ENCODE measurements at places on chromosomes 5 and 9.

GRCh38 chr5:99320436-99320835, 391.6 kb upstream of the CHD1 start:
- no peak overlapping the region for H3K27ac ChIP-seq
- peak; percentile 0 for DNase-seq
- H3K4me1 ChIP-seq, result no peaks in the 10 kb centered on the region
- H3K27me3 ChIP-seq, result no peaks in the 10 kb centered on the region
- H3K36me3 ChIP-seq, result no peaks in the 10 kb centered on the region
- no peak overlapping the region for H3K4me3 ChIP-seq

DNA sequence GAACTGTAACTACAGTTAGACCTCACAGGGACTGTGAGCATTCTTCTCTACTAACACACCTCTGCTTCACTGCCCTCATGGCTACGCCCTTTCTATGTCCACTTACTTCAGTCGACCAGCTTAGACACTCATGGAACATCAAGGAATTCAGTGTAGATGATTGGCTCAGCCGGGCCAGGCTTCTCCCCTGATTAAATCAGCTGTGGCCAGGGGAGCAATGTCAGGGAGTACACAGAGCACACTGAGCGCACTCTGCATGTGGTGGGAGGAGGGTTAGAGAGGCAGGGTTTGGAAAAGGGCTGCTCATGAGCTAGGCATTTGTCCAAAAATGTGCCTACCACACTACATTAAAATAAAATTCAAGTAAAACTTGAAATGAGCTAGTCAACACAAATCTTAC, 400.5 kb downstream of the ARRDC3 start:
- H3K4me3 ChIP-seq, result no peak overlapping the region
- peaks cover 5% of the 10 kb centered on the region for H3K4me1 ChIP-seq
- no peaks in the 10 kb centered on the region for H3K27me3 ChIP-seq
- H3K36me3 ChIP-seq, result no peaks in the 10 kb centered on the region

- H3K27me3 ChIP-seq, result no peaks in the 10 kb centered on the region
- no peak overlapping the region for H3K27ac ChIP-seq
- no peaks in the 10 kb centered on the region for H3K36me3 ChIP-seq
- H3K4me3 ChIP-seq, result no peak overlapping the region
- DNase-seq, result no peak
Observed at GRCh38 chr5:137718611-137719010, 17.3 kb downstream of the KLHL3 start.

DNA sequence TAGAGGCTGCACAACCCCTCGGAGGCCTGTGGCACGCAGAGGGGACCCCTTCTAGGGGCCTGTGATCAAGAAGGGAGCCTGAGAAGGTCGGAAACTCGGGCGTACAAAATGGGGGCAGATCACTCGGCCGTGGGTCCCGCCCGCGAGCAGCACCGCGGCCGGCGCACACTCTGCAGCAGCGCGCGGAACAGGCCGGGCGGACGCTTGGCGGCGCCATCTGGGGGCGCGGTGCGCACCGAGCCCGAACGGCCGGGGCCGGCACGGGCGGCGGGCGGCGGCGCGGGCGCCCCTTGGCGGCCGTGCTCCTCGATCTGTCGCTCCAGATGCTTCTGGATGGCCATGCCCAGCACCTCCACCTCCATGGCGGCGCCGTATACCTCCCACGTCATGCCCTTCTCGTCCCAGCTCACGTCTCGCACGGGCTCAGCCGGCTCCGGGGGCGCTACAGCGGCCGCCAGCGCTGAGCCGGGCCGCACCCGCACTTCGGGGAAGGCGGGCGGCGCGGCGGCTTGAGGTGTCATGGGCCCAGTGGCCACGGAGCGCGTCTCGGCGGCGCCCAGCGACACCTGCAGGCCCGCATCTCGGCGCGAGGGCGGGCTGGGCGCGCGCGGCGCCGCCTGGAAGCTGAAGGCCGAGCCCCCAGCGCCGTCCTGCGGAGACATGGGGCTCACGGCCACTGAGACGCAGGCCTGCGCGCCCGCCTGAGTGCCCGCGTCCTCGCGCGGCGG, 13.1 kb downstream of the GPRIN1 start:
- no peaks in the 10 kb centered on the region for H3K36me3 ChIP-seq
- H3K4me1 ChIP-seq, result peaks cover 10% of the 10 kb centered on the region
- peak overlapping the region; percentile 70 for H3K4me3 ChIP-seq
- H3K27ac ChIP-seq, result no peak overlapping the region
- peaks cover 45% of the 10 kb centered on the region for H3K27me3 ChIP-seq

- H3K27me3 ChIP-seq, result peaks cover 28% of the 10 kb centered on the region
- no peak overlapping the region for H3K27ac ChIP-seq
- H3K4me3 ChIP-seq, result no peak overlapping the region
- H3K4me1 ChIP-seq, result no peaks in the 10 kb centered on the region
- no peak for DNase-seq
Observed at GRCh38 chr5:133688391-133688790, 76.0 kb upstream of the FSTL4 start.

All from common myeloid progenitor, CD34-positive (primary cell).